ENCODE measurements at places on chromosomes 7 and 10.

GRCh38 chr10:116828116-116828515 is 21.2 kb upstream of the ENO4 start:
- DNase-seq: no peak

GRCh38 chr10:26824015-26824690 is 36.6 kb downstream of the ABI1 start:
- no peak for DNase-seq

DNA sequence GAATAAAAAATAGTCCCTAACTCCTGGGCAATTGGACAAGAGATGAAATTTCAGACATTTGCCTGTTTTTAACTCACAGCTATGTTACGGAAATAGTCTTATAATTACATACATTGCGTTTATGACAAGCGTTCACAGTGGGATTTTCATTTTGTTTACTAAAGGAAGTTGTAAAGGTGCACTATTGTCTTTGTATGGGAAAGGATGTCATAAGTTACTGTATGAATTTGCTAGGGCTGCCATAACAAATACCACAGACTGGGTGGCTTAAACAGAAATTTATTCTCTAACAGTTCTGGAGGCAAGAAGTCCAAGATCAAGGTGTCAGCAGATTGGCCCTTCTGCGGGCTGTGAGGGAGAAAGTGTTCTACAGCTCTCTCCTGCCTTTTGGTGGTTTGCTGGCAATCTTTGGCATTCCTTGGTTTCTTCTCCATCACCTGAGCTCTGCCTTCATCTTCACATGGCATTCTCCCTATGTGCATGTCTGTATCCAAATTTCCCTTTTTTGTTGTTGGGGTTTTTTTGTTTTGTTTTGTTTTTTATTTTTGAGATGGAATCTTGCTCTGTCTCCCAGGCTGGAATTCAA is 5.6 kb downstream of the NFE2L3 start:
- no peak for DNase-seq

GRCh38 chr10:16756561-16757221 is 60.5 kb downstream of the RSU1 start:
- no peak for DNase-seq

- DNase-seq: no peak
These were observed 17.2 kb downstream of the MNX1 start for GRCh38 chr7:156993021-156993924.

GRCh38 chr10:71838264-71839211 is 12.5 kb downstream of the PSAP start:
- no peak for DNase-seq

GRCh38 chr10:132359305-132360040 is 27.5 kb downstream of the LRRC27 start:
- DNase-seq: no peak

DNA sequence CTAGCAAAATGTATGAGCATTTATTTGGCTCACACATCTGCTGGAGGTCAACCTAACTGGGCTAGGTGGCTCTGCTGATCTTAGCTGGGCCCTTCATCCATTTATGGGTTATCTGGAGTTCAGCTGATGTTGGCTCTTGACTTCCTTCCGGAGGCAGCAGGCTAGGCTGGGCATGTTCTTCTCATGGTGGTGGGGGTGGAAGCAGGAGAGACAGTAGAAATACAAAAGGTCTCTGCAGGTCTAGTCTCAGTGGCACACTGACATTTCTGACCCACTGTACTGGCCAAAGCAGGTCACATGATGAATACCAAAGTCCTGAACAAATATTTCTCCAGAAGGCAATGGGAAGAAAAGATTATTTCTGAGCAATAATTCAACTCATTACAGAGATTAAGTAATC is 334.6 kb downstream of the CRPPA start:
- DNase-seq: no peak

- DNase-seq: no peak
These were observed 3.4 kb downstream of the GPR15LG start for GRCh38 chr10:84176836-84177474.

DNA sequence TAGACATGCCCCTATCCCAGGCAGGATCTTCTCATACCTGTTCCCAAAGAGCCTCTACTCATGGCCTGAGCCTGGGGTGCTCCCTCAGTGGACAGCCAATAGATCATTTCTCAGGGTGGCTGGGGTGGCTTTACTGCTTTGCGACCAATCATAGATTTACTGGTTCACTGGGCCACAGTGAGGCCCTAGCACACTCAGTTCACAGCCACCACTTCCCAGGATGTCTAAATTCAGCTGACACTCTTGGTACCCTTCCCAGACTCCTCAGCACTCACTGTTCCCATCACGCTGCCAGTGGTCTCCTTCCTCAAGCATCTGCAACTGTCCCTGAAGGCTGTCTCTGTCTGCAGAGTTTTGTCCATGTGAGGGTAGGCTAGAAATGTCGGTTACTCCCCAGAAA is 50.6 kb downstream of the ARHGAP22 start:
- DNase-seq: no peak

DNA sequence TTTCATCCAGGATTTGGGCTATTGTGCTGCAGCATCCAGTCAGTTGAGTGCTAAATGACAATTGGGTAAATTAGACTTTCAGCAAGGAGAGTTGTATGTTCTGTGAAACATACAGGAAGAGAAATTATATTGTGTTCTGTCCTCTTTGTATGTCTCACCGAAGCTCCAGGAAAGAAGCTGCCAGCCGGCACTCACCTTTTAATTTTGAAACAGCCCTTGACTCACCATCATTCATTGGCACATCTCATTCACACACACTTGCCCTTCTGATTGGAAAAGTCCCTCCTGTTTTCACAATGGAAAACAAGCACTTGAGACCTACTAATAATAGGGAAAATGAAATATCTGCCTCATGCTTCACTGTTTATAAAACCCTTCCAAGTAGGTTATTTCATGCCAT is 495.6 kb downstream of the RPS24 start:
- DNase-seq: no peak

DNA sequence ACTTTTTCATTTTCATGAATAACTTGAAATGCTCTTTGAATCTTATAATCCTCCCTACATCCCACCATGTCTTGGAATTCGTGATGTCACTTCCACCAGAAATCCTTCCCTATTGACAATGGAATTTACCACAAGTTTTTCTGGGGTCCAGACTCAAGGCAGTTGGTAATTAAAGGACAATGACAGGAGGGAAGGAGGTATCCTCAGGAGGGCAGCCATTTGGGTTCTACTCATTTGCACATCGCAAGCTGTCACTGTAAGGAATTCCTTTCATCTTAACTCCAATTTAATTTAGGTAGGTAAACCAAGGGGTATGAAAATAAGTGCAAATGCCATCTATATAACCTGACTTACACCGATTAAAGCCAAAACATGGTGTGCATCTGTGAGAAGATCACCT is 21.9 kb downstream of the LRRC17 start:
- no peak for DNase-seq

DNA sequence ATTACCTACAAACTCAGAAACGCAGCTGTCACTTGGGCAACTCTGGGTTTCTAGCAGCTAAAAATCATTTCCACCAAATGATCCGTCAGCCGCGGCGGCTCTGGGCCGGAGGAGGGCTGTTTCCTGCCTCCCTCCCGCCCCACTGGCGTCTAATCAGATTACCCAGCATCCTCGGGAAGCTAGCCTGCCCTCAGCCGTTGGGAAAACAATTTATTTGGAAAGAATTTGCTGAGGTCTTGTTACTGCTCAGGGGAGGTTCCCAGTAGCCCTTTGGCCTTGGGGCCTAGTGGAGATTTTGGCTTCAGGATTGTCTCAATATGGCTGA is 65.0 kb upstream of the ADGRA1 start:
- DNase-seq: no peak

DNA sequence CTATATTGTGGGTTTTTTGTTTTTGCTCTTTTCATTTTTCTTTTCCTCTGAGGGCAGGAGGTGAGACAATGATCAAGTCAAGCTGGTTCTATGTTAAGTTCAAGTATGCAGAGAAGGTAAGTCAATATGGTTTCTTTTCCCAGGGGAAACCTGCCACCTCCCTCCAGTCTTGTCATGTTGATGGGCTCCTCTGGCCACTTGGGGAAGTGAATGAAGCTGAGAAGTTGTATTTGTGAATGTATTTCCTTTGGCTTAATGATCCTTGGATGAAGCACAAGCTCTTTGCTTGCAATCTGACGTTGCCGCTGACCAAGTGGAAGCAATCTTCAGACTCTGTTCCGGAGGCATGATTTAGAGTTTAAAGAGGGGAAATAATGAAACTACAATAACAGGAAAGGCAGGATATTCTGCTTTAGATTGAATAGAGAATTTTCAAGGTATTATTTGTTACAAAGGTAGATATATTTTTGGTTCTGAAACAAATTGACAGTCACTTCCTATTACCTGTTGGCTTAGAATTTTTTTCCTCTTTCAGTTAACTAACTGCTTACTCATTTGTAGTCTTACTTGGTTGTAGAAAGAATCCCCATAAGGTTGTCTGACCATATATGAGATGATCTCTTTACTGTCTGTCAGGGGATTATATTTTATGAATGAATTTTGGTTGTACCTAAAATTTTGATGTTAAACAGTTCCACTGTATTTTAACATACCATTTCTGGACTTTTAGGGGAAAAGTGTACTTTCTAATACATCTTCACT is 369.6 kb downstream of the AUTS2 start:
- DNase-seq: no peak

- DNase-seq: no peak
These were observed 94.0 kb downstream of the MBL2 start for GRCh38 chr10:52678611-52679010.

DNA sequence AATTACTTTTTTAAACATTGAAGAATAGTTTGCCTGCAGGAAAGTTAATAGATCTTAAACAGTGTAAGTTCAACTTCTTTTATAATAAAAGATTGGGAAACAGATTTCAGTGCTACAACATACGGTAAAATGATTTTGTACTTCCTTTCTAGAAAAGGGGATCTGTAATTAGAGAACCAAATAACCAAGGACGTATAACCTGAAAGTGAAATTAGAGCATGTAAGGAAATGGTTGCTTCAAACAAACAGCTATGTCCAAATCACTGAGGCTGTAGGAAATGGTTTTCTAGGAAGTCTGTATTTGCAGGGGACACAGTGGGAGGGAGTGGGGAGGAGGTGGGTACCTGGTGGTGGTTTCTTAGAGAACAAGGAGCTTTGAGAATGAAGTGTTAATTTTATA is 57.9 kb upstream of the EXOC6 start:
- no peak for DNase-seq

DNA sequence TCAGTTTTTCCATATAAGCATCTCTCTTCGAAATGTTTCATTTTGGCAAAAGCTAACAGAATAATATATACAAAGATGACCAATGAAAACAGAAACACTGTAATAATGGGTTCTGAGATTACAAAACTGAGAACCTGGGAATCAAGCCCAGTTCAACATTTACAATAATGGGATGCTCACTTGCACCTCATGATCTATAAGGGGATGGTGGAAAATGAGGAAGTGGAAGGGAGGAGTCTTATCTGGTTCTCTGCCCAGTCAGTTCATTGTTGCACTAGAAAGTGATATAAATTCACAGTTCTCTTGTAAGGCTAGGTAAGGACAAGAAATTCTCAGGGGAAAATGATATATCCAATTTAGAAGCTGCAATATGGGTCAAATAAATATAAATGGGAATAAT is 31.7 kb upstream of the RHOBTB1 start:
- DNase-seq: no peak

- no peak for DNase-seq
These were observed 12.1 kb upstream of the MCU start for GRCh38 chr10:72679838-72680241.

GRCh38 chr10:31536302-31536701 is 217.3 kb downstream of the ZEB1 start:
- no peak for DNase-seq

DNA sequence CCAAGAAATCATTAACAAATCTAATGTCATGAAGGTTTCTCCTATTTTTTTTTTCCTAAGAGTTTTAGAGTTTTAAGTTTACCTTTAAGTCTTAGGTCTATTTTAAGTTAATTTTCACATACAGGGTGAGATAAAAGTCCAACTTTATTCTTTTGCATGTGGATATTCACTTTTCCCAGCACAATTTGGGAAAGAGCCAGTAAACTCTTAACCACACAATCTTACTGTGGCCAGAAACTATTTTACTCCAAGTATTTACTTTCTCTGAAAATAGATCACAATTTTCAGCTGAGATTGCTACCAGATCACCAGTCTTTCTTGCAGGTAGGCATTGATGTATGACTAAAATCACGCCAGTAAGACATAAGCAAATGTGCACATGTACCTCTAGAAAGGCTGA is 728.5 kb downstream of the TNS3 start:
- no peak for DNase-seq

- no peak for DNase-seq
These were observed at the start of gene INHBA for GRCh38 chr7:41702635-41703371. Gene INHBA, minus strand, starts transcription at chr7:41703090. Its CDS starts 2,716 bp downstream, at chr7:41700374.

- DNase-seq: no peak
These were observed 175.9 kb downstream of the CUX1 start for GRCh38 chr7:101993311-101993710.

- DNase-seq: no peak
These were observed 3.8 kb downstream of the VPS41 start for GRCh38 chr7:38905056-38905759.

GRCh38 chr10:17214971-17215781 is 12.9 kb upstream of the VIM start:
- DNase-seq: no peak

GRCh38 chr7:69426705-69427104 is 171.6 kb upstream of the AUTS2 start:
- DNase-seq: no peak

- no peak for DNase-seq
These were observed 167.7 kb upstream of the TNRC18 start for GRCh38 chr7:5591278-5591874.

DNA sequence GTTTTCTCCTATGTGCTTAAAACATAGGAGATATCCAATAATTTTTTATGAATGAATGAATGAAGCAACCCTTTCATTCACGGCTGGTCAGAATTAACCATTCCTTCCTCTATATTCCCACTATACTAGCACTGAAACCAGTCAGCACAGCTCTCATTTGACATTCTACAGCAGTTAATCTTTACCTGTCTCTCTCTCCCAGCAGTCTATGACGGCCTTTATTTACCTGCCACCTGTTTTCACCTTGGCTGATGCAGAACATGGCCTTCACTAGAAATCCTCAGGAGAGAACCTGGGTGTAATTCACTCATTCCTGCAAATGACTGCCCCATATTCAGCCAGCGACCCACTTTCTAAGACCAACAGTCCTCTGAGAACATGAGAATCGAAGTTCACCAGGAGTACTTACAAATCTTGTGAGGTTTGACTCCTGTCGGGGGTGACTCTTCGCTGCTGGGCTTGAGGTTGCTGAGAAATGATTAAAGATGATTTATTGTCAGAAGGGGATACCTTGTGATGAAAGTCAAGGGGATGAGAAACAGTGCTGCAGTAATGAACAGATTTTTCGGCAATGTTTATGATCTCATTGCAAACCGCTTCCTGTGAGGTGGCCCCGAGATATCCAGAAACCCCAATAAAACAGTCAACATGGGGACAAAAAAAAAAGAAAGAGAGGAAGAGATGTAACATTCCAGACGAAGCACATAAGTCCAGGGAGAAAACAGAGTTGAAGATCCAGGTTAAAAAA is 30.9 kb upstream of the PDLIM1 start:
- no peak for DNase-seq
